Hindlimb muscle (tissue), 1 donor: ENCODE measurements at places on chromosomes 5 and 9. TPM values are rescaled to one million over a fixed set of nuclear protein-coding genes. Genes with fewer than 3 reads are reported as not detected.

MAML1 gene
- 26.7 TPM for polyA plus RNA-seq

SPATA31A3 gene
- not detected for polyA plus RNA-seq

C9orf153 gene
- 0.22 TPM for polyA plus RNA-seq

PCDHGA3 gene
- 1.0 TPM for polyA plus RNA-seq

OR1J2 gene
- polyA plus RNA-seq, result not detected

RETREG1 gene
- polyA plus RNA-seq, result 61.0 TPM

FAM200C gene
- 12.2 TPM for polyA plus RNA-seq

IFNA17 gene
- not detected for polyA plus RNA-seq

CARD9 gene
- polyA plus RNA-seq, result 1.1 TPM

TMEM232 gene
- 1.0 TPM for polyA plus RNA-seq

PRUNE2 gene
- polyA plus RNA-seq, result 10.6 TPM

SLC45A2 gene
- 0.65 TPM for polyA plus RNA-seq

ACOT12 gene
- not detected for polyA plus RNA-seq

OR1J1 gene
- polyA plus RNA-seq, result not detected

GDF9 gene
- 0.83 TPM for polyA plus RNA-seq

MOB3B gene
- polyA plus RNA-seq, result 1.5 TPM

TMC1 gene
- polyA plus RNA-seq, result 1.1 TPM

FUT7 gene
- polyA plus RNA-seq, result 0.10 TPM

DIRAS2 gene
- polyA plus RNA-seq, result 1.1 TPM

GABRA6 gene
- not detected for polyA plus RNA-seq

KIF12 gene
- 0.52 TPM for polyA plus RNA-seq

IFNA8 gene
- not detected for polyA plus RNA-seq

ROPN1L gene
- polyA plus RNA-seq, result 0.25 TPM

C5 gene
- 6.0 TPM for polyA plus RNA-seq

NRARP gene
- polyA plus RNA-seq, result 3.9 TPM
